ENCODE measurements at places on chromosomes 2 and 18.

DNA sequence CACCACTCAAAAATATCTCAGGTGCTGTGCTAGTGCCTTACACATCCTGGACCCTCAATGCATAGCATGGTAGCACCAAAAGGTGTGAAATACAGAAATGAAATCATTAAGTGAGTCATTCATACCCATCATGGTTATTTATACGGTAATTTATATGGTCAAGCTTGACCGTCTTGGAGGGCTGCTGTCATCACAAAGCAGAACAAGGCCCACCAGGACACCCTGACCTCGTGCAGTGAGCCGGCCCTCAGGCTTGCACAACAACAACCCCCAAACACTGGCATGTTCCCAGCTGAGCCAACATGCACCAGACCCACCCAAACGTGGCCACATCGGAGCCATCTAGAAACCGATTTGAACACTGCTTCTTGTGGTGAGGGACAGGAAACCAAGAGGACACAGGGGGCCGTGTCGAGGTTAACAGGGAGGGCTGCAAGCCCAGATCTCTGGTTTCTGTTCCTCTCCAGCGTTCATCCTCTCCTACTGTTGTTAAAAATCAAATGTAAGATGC lies 378.5 kb upstream of the ID2 start:
- no peak for DNase-seq

DNA sequence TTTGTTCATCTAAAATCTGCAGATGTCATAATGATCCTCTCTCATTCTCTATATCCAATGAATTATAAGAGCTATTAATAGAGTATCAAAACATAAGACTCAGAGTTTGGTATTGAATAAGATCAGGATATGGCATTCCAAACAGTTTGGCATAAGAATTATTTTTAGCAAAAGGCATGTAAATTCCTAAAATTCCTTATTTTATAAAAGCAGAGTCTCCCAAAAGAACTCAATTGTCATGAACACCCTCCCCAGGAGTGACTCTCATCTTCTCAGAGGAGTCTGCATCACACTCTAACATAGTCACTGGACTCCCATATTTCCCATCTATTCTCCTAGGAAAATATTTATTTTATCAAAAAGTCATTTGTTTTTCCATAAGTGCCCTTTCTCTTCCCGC lies 1710.2 kb upstream of the SLC39A10 start:
- no peak for DNase-seq

DNA sequence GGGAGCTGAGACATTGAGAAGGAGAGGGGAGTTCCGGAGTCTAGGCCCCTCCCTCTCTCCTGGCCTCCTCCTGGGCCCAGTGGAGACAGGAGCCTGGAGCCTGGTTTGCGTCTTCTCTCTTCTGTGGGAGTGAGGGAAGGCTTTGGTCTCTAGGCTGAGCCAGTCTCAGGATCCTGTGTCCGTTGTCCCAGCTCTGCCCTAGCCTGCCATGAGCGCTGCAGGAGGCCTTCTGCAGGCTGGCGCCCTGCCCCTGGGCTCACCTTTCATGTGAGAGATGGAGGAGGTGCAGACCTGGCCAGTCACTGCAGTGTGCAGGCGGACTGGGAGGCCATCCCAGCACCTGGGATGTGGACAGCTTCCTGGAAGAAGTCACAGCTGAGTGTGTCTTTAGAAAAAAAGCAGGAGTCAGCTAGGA lies 8.7 kb downstream of the IMPA2 start:
- DNase-seq, result no peak

DNA sequence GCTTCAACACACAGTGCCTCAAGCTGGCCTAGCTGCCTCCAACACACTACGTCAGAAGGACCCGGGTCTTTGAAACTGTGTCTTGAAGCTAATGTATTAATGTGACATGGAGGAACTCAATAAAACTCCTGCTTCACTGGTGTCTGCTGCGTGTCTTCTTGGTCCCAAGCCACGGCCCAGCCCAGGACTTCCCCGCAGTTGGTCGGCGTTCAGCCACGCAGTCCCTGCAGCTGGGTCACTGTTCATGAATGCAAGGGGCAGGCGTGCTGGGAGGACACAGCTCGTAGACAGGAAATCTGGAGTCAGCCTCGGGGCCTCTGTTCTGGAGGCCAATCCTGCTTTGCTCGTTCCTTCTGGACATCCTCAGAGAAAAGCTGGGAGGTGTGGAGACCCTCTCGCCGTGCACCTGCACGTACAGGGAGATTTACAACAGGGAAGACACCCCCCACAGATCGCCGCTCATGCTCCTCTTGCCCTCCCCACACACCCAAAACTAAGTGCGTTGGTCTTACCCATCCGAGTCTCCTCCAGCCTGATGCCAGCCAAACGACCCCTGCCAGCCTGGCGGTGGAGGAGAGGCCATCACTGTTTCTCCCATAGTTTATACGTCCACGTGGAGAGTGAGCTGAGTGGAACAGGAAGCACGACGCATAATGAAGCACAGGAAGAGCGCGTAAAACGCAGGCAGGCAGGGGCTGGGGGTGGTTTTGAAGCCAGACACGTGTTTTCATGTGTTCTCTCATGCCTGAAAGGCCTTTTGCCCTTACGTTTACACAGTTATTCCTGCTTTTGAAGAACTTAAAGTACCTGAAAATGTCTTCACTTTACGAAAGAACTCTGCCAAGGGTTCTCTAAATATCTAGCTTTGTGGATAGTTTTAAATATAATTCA lies 39.7 kb downstream of the ADI1 start:
- no peak for DNase-seq

DNA sequence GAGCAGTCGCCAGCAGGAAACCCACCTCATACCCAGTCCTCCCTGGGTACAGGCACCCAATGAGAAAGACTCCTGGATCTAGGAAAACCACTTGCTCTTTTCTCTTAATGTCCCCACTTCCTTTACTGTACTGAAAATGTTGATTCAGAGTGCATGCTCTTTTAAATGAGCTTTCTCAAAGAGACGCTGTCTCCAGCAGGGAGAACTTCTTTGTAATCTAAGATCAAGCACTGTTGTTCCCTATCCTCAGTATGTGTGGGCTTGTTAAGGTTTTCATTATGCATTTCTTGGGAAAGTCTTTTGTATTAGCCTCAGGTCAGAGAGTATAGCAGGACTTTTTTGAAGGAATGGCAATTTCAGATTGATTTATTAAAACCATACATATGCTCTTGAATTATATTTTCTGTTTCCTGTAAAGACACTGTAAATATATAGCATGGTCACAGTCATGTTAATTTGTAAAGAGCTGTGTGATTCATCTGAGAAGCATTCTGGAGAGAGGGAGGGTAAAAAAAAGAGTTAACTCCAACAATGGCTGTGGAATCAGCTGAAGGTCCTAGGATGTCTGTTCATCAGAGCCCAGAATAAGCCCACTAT lies 178.1 kb downstream of the MGAT5 start:
- no peak for DNase-seq

GRCh38 chr2:20997953-20998722 lies 45.7 kb downstream of the APOB start:
- no peak for DNase-seq

DNA sequence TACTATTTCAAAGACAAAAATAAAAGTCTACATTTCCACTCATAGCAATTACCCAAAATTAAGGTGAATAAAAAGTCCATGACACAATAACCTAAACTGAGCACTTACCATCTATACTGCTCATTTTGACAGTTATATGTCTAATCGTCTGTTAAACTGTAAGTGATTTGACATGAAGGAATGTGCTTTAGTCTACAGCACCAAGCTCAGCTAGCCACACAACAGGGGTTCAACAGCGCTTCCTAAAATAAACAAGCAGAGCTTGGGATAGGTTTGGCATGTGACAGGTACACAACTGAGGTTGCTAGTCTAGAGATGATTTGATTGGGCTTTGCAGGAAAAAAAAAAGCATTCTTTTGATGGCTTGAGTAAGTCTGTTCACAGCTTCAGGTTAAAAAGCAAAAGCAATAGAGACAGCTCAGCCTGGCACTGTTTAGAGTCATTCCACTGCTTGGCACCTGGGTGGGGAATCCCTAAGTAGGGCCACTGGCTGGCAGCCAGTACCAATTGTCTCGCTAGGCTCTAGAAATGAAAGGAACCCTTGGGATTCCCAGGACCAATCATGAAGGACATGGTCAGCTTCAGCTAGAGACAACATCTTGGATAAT lies 78.6 kb downstream of the BARD1 start:
- DNase-seq, result no peak

DNA sequence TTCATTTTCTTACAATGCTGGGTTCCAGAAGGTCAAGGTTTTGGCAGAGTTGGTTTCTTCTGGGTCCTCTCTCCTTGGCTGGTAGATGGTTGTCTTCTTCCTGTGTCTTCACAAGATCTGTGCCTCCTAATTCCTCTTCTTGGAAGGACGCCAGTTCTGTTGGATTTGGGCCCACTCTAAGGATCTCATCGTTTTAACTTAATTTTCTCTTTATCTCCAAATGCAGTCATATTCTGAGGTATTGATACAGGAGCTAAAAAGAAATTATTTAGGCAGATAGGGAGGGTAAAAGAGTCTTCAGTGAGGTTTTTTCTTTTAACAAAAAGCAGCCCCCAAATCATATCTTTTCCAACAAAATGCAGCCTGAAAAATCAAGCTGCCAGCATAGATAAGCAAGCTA lies 998.4 kb downstream of the SOCS6 start:
- no peak for DNase-seq

DNA sequence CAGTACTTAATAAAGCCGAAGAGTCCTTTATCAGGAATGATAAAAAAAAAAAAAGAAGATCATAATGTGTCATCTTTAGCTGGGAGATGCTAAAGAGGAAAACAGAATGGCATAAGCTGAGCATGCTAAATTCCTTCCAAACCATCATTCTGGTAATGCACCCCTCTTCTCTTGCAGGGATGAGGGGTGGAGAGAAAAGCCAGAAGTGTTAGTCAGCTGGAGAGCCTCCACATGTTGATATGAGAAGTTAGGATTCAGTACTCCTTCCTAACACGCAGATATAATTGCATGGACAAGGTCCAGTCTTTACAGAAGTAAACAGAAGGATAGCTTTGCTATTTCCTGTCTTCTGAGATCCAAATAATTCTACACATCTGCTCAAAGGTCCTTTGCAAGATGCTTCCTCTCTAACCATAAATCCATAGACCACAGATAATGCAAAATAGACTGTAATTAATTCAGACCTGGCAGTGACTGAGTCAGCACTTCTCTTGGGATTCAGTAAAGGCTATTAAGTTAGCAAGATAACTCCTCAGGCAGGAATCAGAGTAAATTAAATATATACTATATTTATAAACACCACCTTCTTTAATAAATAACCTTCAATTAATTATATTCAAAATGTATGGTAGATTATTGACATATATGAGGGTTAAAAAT lies 930.0 kb upstream of the KLHL29 start:
- DNase-seq, result no peak

GRCh38 chr18:59267503-59268126 lies 5.6 kb downstream of the RAX start:
- no peak for DNase-seq

DNA sequence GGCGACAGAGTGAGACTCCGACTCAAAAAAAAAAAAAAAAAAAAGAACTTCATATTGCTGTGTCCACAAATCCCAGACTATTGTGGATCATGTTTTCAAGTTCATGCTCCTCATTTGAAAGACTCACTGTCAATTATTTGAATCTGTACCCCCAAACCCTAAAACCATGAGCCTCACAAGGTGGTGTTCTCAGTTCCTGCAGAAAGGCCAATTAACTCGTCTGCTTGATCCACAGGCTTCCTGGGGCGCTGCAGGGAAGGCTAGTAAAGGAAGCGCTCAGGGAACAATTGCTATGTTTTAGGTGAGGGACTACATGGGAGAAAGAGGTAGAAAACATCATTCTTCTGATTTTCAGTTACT lies 396.8 kb upstream of the NETO1 start:
- DNase-seq, result no peak

- no peak for DNase-seq
Measured at GRCh38 chr2:128603411-128603924, 284.8 kb upstream of the HS6ST1 start.

DNA sequence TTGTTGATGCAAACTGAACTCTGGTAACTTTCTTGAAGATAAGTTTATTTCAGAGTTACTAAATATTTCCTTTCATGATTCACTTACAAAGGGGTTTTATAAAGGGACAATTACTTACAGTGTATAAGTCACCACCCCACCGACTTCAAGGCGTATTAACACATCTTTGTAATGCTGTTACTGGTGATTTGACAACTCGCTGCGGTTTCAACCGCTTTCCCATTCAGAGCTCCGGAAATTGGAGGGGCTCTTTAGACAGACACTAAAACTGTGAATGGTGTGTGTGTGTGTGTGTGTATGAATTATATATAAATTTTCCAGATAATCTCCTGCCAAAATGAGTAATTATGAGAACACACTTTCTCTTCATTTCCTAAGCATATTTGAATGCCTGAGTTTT lies 4.9 kb downstream of the TM4SF20 start:
- DNase-seq, result no peak

GRCh38 chr2:127662937-127663565 lies 12.3 kb downstream of the LIMS2 start:
- DNase-seq, result no peak
